Amygdala (tissue), 56 donors: ENCODE measurements at places on chromosomes 2 and 18.

DNA sequence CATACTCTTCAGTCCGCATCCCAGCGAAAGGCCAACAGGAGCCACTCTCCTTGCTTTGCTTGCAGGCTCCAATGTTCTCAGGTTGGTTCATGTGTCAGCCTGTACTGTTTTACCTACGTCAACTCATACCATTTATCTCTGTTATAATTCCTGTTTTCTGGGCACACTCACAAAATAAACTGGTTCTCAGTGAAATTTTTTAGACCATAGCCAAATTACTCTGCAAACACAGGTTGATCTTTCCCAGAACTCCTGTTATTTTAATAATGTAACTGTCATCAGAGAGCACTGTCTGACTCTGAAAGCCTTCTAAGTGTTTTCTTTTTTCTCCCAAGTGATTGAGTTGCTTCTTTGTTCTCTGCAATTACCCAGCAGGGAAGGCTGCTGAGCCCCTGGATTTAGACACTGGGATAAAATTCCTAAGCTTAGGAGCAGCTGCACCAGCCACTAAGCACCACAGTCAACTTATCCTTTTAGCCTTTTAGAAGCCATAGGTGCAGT lies 111.6 kb upstream of the PIEZO2 start:
- DNase-seq, result no peak

DNA sequence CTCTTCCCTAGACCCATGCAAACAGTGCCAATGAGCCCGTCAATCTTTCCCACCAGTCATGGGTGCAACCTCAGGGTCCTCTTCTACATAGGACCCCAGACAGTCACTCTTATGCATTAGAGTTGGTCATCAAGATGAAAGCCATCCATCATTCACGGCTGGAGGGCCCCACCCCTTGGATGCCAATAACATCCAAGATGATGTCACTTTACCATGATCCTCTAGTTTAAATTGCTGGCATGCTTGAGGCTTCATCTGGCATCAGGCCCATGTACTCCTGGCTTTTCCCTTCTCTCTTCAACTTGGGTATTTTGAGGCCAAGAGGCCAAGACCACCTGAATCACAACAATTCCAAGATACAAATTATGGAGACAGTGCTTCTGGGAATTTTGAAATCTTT lies 91.1 kb upstream of the MAPK4 start:
- no peak for DNase-seq

DNA sequence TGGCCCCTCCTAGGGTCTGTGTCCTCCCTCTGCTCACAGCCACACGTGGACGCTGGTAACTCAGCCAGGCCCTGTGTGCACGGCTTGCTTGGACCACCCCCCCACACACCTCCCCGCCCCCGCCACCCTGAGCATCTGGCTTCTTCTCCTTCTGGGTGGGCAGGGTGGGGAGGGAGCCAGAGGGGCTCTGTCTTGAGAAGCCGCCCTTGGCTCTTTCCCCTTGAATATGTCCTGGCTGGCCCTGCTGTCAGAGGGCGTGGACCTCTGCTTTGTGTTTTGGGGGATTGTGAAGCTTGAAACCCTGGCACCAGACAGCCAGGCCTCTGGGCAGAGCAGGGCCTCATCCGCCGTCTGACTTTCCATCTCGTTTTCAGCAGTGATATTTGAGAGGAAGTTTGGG lies 72.1 kb downstream of the GLI2 start:
- DNase-seq, result no peak

GRCh38 chr18:70553936-70554260 lies 265.1 kb downstream of the SOCS6 start:
- no peak for DNase-seq

DNA sequence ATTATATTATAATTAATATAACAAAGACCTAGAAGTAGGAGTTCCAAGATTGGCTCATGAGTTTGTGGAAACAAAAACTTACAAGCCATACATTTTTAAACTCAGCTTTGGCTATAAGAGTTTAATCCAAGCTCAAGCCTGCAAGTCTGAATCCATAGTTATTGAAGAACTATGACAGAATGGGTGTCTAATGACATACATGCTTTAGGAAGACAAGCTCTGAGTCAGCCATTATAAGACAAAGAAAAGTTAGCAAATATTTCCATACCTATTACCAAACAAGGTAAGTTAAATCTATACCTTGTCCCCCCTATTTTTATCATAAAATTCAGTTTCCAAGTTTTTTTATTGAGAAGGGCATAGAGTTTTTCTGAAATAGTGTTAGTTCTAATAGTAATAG lies 95.6 kb downstream of the POLR1A start:
- DNase-seq, result no peak
